ENCODE measurements at places on chromosomes 5 and 9. TPM values are rescaled to one million over a fixed set of nuclear protein-coding genes. Genes with fewer than 3 reads are reported as not detected.

GRCh38 chr9:134648701-134649530 lies 7.3 kb downstream of the COL5A1 start:
- H3K4me3 ChIP-seq: peak overlapping the region; percentile 22
- H3K36me3 ChIP-seq: peaks cover 45% of the 10 kb centered on the region
- H3K27me3 ChIP-seq: no peaks in the 10 kb centered on the region
- peaks cover 44% of the 10 kb centered on the region for H3K4me1 ChIP-seq

GRCh38 chr5:44367203-44367602 lies 22.0 kb downstream of the FGF10 start:
- no peaks in the 10 kb centered on the region for H3K4me1 ChIP-seq
- no peak overlapping the region for H3K27ac ChIP-seq
- no peak overlapping the region for H3K4me3 ChIP-seq
- no peak for DNase-seq

GRCh38 chr5:172282272-172283019 lies 1.1 kb downstream of the UBTD2 start:
- DNase-seq: peak; percentile 91
- peaks cover 18% of the 10 kb centered on the region for H3K4me1 ChIP-seq
- no peaks in the 10 kb centered on the region for H3K27me3 ChIP-seq

- no peaks in the 10 kb centered on the region for H3K36me3 ChIP-seq
- H3K27me3 ChIP-seq: no peaks in the 10 kb centered on the region
- peak; percentile 9 for DNase-seq
- peak overlapping the region; percentile 40 for H3K27ac ChIP-seq
- H3K4me3 ChIP-seq: no peak overlapping the region
These were observed 377.3 kb downstream of the KIAA0825 start for GRCh38 chr5:94240993-94241651.

GRCh38 chr9:33019797-33020196 lies 5.3 kb upstream of the DNAJA1 start:
- H3K27ac ChIP-seq: no peak overlapping the region
- H3K27me3 ChIP-seq: no peaks in the 10 kb centered on the region
- H3K36me3 ChIP-seq: peaks cover 7% of the 10 kb centered on the region
- H3K4me3 ChIP-seq: no peak overlapping the region
- peaks cover 20% of the 10 kb centered on the region for H3K4me1 ChIP-seq

GRCh38 chr9:121328876-121329681 lies 41.0 kb downstream of the STOM start:
- no peak for DNase-seq
- H3K4me3 ChIP-seq: no peak overlapping the region
- no peaks in the 10 kb centered on the region for H3K27me3 ChIP-seq
- peaks cover 32% of the 10 kb centered on the region for H3K4me1 ChIP-seq
- peaks cover 85% of the 10 kb centered on the region for H3K36me3 ChIP-seq

GRCh38 chr9:84371737-84372136 lies 31.2 kb upstream of the SLC28A3 start:
- H3K4me3 ChIP-seq: no peak overlapping the region
- no peaks in the 10 kb centered on the region for H3K27me3 ChIP-seq
- peak; percentile 91 for DNase-seq
- H3K36me3 ChIP-seq: no peaks in the 10 kb centered on the region
- peaks cover 11% of the 10 kb centered on the region for H3K4me1 ChIP-seq

DNA sequence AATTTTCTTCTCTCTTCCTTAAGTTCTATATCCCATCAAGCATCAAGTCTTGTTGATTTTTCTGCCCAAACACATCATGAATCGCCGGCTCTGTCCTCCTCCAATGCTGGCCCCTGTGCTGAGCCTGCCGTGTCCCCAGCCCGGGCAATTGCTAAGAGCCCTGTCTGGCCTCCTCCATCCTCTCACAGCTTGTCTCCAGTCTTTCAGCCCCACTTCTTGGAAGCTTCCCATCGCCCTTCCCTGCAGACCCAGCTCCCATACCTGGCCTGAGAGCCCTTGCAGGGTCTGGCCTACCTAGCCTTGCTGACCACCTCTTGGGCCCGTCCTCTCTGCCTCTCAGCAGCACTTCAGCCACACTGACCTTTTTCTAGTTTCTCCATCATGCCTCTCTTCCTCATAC lies 61.9 kb downstream of the COL15A1 start:
- no peak overlapping the region for H3K4me3 ChIP-seq
- H3K27me3 ChIP-seq: peaks cover 13% of the 10 kb centered on the region
- no peak overlapping the region for H3K27ac ChIP-seq
- peak; percentile 48 for DNase-seq

GRCh38 chr5:56873056-56873455 lies 36.3 kb upstream of the SETD9 start:
- DNase-seq: no peak
- no peak overlapping the region for H3K4me3 ChIP-seq
- H3K4me1 ChIP-seq: no peaks in the 10 kb centered on the region
- no peak overlapping the region for H3K27ac ChIP-seq

- DNase-seq: peak; percentile 91
- no peak overlapping the region for H3K4me3 ChIP-seq
- no peak overlapping the region for H3K27ac ChIP-seq
These were observed 100.6 kb upstream of the IER5L start for GRCh38 chr9:129278391-129279237.

DNA sequence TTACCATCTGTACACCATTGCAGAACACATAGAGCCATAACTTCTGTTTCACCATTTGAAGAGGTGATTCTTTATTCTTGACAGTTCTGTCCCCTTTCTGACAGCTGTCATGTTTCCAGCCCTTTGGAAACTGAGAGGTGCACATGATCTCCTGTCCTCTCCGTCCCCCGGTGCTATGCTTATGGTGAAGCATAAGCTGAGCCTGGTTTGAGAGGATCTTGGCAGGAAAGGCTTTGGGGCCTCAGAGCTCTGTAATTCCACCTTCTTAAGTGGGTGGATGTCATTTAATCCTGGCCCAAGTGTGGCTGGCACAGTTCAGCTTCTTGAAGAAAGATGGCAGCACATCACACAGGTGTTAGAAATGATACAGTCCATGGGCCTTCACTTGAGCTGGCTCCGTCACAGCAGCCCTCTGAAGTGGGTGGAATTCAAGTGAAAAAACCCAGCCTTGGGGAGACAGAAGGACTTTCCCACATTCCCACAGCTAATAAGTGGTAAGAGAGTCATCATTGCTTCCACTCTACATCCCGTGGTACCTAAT lies 30.7 kb upstream of the GRPEL2 start:
- no peak overlapping the region for H3K27ac ChIP-seq
- no peak overlapping the region for H3K4me3 ChIP-seq
- no peaks in the 10 kb centered on the region for H3K4me1 ChIP-seq
- H3K36me3 ChIP-seq: no peaks in the 10 kb centered on the region
- DNase-seq: no peak

DNA sequence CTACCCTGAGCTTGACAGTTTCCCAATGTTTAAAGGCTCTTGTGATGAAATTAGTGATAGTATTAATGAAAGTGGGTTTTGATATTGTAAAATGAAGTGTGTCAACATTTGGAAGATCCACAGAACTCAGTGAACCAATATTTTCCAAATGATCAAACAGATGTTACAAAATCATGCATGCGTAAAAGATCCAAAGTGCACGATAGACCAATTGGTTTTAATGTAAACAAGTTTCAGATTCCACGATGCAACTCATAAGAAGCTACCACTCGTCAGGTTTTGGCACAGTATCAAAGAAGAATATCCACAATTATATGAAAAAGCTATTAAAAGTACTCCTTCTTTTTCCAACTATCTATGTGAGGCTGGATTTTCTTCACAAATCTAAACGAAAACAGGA lies 82.3 kb downstream of the SLC38A9 start:
- DNase-seq: no peak
- H3K27ac ChIP-seq: no peak overlapping the region
- no peak overlapping the region for H3K4me3 ChIP-seq

DNA sequence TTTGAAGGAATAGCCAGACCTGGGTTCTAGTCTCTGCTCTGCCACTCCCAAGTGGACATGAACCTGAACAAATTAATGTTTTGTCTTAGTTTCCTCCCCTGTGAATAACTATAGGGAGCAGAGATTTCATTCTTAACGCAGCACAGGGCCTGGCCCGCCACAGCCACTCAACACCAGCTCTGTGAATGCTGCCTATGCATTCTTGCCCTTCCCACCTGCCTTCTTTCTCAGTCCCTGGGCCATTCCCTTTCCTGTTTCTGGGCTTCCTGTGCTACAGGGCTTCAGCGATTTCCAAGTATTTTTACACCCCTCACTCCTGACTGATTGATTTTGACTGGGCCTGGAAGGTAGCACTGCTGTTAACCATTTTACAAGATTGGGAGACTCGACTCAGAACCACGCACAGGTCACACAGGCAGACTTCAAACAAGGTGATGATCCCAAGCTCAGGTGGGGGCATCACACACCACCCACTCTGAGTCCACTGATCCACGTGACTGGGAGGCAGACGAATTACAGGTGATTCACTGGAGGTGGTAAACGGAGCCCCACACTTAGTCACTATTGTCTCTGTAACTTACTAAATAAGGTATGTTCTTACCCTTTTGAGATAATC lies 21.4 kb downstream of the PTPN3 start:
- no peaks in the 10 kb centered on the region for H3K4me1 ChIP-seq
- DNase-seq: no peak
- H3K27ac ChIP-seq: no peak overlapping the region
- H3K36me3 ChIP-seq: no peaks in the 10 kb centered on the region

GRCh38 chr5:132428484-132429462 lies 59.3 kb downstream of the SLC22A5 start:
- H3K4me3 ChIP-seq: no peak overlapping the region
- peak; percentile 88 for DNase-seq
- H3K27ac ChIP-seq: peak overlapping the region; percentile 99
- H3K27me3 ChIP-seq: no peaks in the 10 kb centered on the region

DNA sequence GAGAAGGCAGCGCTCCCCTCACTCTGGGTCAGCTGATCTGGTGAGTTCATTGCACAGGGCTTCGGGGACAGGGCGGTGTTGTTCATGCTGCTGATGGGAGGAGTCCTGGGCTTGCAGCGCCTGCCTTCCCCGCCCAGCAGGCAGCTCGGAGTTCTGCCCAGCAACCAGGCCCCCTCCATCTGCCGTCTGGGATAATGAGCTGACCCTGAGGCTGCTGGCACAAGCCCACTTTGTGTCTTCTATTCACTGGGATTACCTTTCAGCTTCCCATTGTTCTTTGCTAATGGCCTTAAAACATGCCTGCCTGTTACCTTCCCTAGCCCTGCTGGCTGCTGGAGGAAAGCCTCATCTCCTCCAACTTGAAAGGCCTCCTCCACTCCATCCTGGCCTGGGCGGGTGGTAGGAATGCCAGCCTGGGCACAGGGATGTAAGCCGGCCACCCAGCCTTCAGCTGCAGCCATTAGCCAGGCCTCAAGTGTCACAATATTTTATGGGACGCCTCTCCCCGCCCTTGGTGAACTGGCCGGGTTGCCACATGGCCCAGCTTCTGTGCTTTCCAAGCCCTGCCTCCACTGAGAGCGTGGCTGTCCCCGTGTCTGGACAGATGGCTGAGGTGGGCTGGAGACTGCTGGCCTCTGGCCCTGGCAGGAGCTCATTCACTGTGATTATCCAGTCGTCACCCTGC lies 70.4 kb downstream of the GADD45G start:
- DNase-seq: no peak
- no peak overlapping the region for H3K27ac ChIP-seq
- no peaks in the 10 kb centered on the region for H3K4me1 ChIP-seq

DNA sequence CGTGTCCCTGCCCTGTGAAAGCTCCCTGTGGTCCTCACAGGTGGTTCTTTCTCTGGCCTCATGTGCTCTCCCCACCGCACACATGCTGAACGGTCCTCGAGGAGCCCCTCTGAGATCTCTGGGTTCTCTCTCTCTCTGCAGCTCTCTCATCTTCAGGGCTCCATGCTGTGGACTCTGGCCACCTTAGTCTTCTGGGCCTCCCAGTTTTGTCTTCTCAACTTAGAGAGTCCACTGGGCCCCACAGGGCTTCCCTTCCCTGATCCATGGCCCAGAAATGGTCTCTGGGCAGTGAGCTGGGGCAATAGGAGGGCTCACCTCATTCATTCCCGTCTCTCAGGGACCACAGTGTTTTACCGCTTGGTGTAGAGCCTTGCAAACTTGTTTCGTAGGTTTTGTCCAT lies 26.4 kb downstream of the FGD3 start:
- no peak overlapping the region for H3K27ac ChIP-seq
- H3K36me3 ChIP-seq: no peaks in the 10 kb centered on the region
- no peak overlapping the region for H3K4me3 ChIP-seq
- DNase-seq: no peak
- no peaks in the 10 kb centered on the region for H3K27me3 ChIP-seq
- no peaks in the 10 kb centered on the region for H3K4me1 ChIP-seq

DNA sequence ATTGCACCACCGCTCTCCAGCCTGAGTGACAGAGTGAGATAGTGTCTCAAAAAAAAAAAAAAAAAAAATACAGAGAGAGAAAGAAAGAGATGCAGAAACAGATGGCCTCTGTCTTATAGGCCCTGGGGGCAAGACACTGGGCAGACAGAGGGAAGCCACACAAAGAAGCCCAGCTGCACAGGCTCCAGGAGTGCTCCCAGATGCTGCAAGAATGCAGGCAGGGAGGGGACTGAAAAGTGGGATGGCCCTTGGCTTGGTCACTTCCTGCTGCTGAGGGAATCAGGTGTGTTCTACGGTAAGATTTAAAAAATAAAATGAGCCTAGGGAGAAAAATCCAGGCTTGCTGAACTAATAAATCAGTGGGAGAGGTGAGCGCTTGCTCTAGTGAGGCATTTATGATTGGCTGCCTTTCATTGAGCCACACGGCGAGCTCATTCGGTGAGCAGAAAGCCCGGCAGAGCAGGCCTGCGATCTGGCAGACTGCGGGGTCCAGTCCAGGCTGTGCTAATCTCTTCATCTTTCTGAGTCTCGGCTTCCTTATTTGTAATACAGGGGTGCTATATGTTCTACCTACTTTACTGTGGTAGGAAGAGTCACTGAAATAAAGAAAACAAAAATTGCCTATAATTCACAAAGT lies 80.6 kb downstream of the RAD23B start:
- H3K27ac ChIP-seq: no peak overlapping the region
- no peak for DNase-seq
- H3K36me3 ChIP-seq: no peaks in the 10 kb centered on the region
- H3K4me1 ChIP-seq: no peaks in the 10 kb centered on the region
- H3K4me3 ChIP-seq: no peak overlapping the region

GRCh38 chr9:133768859-133769510 lies 30.8 kb upstream of the SARDH start:
- peak; percentile 85 for DNase-seq
- H3K27me3 ChIP-seq: no peaks in the 10 kb centered on the region
- peaks cover under 1% of the 10 kb centered on the region for H3K4me1 ChIP-seq

- DNase-seq: no peak
- H3K27me3 ChIP-seq: peaks cover 4% of the 10 kb centered on the region
- H3K4me1 ChIP-seq: peaks cover 7% of the 10 kb centered on the region
- no peak overlapping the region for H3K27ac ChIP-seq
- H3K36me3 ChIP-seq: no peaks in the 10 kb centered on the region
These were observed 54.6 kb upstream of the CLINT1 start for GRCh38 chr5:157913575-157913974.

The PAIP1 gene
- total RNA-seq: 127 TPM

The AUH gene
- total RNA-seq: 17.7 TPM

The SMIM33 gene
- total RNA-seq: not detected

The FRMPD1 gene
- total RNA-seq: not detected

The KCNV2 gene
- not detected for total RNA-seq

The SPATA31A3 gene
- not detected for total RNA-seq
